ENCODE measurements at places on chromosomes 3 and 15. TPM values are rescaled to one million over a fixed set of nuclear protein-coding genes. Genes with fewer than 3 reads are reported as not detected.

GRCh38 chr3:74639681-74640080 lies 25.2 kb upstream of the CNTN3 start:
- no peak for DNase-seq

- peak; percentile 21 for DNase-seq
Measured at GRCh38 chr3:167874671-167875372, 139.3 kb downstream of the SERPINI1 start.

GRCh38 chr15:97849183-97849582 lies 111.3 kb upstream of the ARRDC4 start:
- no peak for DNase-seq

- peak; percentile 44 for DNase-seq
Measured at GRCh38 chr3:114659109-114660061, 365.6 kb downstream of the TIGIT start.

GRCh38 chr3:62226601-62227339 lies 146.6 kb downstream of the FEZF2 start:
- DNase-seq, result no peak

DNA sequence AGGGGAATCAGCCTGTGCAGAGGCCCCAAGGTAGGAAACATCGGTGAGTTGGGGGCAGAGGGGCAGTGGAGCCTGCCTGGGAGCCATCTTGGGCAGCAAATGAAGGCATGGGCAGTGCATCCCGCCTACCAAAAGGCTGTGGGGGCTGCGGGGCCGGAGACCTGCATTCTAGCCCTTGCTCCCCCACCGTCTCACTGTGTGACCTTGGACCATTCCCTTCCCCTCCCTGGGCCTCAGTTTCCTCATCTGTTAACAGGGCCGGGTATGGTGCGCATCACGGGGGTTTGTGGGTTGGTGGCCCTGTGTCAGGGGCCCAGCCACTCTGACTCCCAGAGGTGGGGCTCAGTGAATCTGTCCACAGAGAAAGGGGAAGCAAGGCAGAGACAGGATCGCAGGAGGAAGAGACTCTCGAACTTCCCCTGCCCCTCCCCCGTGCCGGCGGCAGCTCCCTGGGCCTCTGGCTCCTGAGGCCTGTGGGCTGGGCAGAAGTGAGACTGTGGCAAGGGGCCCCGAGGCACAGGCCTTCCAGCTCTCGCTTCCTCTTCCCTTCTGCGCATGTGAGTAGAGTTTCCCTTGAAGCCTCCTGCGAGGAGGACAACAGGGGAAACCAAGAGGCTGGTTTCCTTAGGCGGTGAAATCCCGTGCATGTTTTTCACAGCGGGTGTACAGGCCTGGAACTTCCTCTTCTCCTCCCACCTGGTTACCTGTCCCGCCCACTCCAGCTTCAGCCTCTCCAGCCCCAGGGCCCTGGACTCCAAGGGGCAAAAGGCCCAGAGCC lies 42.9 kb downstream of the IDH2 start:
- no peak for DNase-seq

GRCh38 chr3:15632212-15632580 lies 30.7 kb downstream of the BTD start:
- DNase-seq, result no peak

DNA sequence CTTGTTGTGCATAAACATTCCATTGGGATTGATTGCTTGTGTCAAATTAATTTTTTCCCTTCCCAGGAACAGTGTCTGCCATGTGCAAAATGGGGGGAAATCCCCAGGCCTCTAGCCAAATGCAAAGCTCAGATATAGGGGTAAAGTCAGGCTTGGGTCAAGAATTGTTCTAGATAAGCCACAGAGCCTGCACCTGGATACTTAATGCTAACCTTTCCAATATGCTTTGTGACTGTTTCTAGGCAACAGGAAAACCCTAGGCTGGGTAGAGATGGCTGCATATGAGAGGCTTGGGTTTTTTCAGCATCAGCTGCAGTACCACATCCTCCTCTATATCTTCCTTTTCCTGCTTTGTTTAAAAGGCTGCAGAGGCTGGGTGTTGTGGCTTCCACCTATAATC lies 61.9 kb upstream of the ROPN1 start:
- no peak for DNase-seq

The LRRIQ4 gene
- not detected for total RNA-seq

DNA sequence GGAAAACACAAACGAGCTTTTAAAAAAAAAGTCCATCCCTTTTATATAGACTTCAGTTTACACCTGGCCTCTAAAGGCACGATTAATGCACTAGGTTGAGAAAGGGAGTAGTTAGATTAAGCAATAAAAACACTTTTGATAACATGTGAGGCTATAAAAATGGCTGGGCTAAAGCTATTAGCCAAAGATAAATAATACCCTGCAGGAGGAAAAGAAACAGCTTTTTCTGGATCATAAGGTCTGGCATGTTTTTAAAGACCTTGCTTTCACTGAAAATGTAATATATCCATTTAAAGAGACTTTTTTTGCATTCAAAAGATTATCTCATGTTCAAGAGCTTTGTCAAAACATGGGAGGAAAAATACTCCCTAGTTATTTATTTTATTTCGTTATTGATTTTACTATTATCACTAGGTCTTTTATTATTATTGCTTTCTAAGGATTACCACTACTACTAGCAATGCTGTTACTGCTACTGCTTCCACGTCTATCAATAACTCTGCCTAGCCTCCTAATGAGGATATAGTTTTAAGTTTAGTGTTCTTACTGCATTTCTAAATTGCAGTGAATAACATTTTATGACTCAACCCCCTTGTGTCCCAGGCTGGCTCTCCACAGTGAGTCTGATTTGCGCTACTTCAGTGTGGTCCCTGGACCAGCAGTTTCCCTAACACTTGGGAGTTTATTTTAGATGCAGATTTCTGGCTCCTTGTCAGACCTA lies 93.4 kb downstream of the THRB start:
- no peak for DNase-seq

DNA sequence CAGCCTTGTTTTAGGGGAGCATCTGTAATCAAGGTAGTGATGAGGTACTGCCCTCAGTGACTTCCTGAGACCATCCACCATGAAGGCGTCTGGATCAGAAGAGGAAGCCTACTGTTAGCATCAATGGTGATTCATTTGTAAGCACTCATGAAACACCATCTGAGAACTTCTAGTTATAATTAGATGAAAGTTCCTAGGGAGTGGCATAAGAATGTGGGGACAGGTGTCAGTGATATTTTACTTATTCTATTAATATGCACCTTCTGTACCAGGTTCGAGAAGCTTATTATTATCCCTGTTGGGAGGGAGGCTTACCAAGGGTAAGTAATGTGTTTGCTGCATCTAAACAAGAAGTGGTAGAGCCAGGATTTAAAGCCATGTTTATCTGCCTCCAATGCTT lies 295.8 kb upstream of the TBL1XR1 start:
- DNase-seq, result no peak

GRCh38 chr15:99720533-99720932 lies 12.7 kb downstream of the LYSMD4 start:
- no peak for DNase-seq

DNA sequence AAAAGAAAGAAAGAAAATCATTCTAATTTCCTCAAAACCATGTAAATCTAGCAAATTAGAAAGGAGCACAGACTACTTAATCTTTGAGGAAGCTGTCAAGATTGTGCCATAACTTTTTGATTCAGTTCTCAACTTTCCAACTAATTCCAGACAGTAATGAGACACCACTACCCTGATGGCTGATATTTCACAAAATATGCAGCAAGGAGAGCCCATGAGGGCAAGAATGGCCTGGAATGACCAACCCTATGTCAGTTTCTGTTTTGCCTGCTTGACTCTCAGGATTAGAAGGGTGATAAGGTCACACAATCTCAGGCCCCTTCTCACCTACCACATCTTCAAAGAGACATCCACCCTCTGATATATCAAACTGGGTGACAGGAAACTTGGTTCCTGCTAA lies 134.7 kb downstream of the MAGI1 start:
- no peak for DNase-seq

DNA sequence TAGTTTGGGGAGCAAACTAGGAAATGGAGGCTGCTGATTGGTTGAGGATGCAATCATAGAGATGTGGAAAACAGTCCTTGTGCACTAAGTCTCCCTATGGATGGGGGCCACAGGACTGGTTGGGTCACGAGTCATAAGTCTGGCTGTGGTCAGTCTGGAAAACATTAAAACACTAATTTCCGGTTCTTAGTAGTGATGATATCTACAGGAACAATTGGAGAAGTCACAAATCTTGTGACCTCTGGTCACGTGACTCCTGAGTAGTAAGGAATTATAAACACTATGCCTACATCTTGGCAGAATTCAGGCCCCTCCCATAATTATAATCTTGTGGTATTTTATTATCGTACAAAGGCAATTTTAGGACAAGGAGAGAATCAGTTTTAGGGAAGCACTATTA lies 317.3 kb upstream of the ARPP21 start:
- DNase-seq, result no peak

- no peak for DNase-seq
Measured at GRCh38 chr3:40169983-40170382, 139.5 kb upstream of the EIF1B start.

- DNase-seq, result no peak
Measured at GRCh38 chr15:63611177-63611576, 14.0 kb downstream of the FBXL22 start.

The GOLGA8T gene
- total RNA-seq, result 0.79 TPM

GRCh38 chr15:87710406-87710805 lies 546.1 kb downstream of the NTRK3 start:
- DNase-seq, result no peak

DNA sequence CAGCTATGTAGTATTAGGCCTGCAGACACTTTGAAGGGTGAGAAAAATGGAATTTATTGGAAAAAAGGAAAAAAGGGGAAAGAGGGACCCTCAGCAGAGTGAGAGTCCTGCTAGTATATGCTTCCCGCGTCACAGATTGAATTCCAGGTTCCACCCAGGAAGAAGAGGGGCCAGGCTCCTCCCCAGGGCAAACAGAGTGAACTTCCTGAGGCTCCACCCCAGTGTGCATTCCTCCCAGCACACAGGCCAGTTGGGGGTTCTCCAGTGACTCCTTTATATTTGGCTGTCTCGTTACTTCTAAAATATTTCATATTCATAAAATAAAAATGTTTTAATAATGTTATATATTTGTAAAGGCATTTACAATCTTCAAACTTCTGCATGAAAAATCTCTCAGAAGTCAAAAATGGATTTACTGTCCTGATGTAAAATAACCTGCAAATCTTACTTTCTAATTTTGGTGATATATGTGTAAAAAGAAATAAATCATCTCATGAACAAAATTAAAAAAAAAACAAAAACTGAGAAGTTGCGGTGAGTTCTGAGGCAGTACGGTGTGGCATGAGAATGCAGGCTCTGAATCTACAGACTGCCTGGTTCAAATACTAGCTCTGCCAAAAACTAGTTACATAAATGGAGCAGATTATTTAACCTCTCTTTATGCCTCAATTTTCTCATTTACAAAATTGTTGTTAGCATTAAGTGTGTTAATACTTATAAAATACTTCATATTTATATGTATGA lies 175.8 kb upstream of the P2RY1 start:
- no peak for DNase-seq

DNA sequence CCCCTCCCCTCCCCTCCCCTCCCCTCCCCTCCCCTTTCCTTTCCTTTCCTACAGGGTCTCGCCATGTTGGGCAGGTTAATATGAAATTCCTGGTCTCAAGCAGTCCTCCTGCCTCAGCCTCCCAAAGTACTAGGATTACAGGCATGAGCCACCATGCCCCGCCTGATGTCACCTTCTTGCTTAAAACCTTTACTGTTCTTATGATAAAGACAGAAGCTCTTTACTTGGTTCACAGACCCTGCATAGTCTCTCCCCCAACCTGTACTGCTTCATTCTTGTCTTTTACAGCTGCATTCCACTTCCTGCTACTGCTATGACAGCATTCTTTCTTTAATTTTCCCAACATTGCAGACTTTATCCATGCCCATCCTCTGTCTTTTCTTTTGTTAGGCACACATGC lies 20.8 kb downstream of the MED12L start:
- DNase-seq, result no peak

DNA sequence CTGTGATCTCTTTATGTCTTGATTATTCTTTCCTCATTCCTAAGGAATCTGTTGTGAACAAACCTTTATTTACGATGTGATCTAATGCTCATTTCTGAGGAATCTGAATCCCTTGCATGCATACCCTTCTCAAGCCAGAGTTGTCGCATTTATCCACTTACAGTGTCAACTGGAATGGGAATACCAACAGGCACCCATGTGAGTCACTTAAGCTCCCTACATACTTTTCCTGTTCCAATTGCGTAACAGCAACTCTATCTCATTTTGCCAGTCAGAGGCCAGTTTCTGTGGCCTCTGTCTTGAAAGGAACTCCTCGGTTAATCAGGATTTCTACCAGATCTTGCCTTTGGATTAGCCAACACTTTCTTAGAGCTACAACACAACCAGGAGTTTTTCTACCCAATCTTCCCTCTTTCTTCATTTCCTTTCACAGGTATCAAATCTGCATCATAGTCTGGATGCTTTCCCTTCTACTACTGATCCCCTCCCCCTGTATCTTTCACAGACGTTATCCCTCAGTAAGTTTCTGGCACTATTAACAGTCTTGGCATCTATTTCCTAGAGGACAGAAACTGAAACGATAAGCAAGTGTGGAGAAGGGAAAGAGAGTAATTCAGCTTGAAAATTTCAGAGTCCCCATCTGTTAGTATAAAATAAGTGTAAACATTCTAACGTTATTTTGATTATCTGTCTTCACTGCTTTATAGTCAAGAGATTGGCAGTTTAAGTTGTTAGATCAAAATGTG lies 66.8 kb upstream of the BCHE start:
- DNase-seq, result no peak

The GOLGA6L9 gene
- total RNA-seq, result 3.7 TPM

DNA sequence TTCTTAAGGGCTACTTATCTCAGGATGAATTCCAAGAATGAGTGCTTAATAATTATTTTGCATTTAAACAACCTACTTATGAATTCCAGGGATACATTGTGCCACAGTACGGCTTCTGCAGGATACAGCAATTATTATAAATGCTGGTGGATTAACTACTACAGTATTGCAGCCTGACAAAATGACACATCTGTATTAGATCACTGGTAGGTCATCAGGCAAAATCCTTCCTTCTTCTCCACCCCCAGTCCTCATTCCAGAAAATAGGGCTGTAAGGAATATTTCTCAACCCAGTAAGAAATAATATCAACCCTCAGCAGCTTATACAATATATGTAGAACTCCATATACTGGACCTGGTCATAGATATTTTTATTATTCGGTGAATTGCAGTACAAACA lies 79.3 kb upstream of the RORA start:
- DNase-seq, result no peak

GRCh38 chr15:100901296-100901695 lies 17.9 kb upstream of the LRRK1 start:
- DNase-seq, result no peak

DNA sequence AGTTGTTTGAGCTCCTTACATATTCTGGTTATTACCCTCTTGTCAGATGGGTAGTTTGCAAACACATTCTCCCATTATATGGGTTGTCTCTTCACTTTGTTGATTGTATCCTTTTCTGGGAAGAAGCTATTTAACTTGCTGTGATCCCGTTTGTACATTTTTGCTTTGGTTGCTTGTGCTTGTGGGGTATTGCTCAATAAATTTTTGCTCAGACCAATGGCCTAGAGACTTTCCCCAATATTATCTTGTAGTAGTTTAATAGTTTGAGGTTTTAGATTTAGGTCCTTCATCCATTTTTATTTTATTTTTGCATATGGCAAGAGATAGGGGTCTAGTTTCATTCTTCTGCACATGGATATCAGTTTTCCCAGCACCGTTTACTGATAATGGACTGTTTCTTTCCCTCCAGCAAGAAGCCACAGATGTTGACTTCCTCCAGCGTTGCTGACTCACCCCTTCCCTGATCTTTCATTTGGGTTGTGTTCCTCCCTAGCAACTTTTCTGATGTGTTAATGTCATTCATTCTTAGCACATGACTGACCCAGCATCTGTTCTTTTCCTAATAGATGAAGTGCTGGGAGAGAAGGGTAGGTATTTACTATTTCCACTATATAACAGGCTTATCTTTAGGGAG lies 166.7 kb upstream of the SGO1 start:
- DNase-seq, result no peak

Data from skin of body (tissue), 3 donors.